ENCODE measurements at places on chromosomes 1 and 21.

DNA sequence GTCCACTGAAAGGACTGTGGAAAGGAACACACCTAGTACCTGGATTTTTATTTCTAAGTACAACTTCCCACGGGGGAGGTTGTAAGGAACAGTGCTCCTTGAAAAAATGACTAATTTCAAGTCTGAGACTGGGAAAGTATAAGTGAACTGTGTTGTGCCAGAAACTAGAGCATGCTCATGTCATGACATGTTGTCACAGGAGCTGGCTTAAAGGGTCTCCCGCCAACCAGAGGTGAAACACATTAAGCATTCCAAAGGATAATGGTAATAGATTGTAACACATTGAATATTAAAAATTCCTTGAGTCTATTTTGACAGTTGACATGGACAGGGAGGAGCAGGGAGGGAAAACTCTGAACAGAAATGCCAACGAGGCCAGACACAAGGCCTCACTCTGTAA lies 6.3 kb downstream of the ATP2B4 start:
- no peaks in the 10 kb centered on the region for H3K36me3 ChIP-seq
- no peak for DNase-seq
- no peak overlapping the region for H3K4me3 ChIP-seq
- no peaks in the 10 kb centered on the region for H3K27me3 ChIP-seq
- no peak overlapping the region for H3K27ac ChIP-seq

DNA sequence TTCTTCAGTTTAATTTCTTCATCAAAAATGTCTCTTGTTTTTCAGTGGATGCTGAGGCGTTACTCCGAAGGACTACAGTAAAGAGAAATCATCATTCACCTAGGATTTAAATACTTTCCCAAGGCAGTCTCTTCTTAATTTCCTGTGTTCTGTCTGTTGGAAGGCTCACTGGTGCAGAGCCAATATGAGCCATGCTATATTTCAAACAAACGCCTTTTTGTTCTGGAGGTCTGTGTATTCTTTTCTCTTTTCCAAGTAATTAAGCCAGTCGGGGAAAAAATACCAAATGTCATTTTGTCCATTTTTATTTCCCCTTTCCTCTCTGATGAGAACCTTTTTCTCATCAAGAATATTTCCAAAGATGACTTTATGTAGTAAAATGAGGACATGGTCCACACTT lies 206.5 kb downstream of the RWDD3 start:
- H3K27me3 ChIP-seq: no peaks in the 10 kb centered on the region
- H3K27ac ChIP-seq: no peak overlapping the region
- no peak for DNase-seq
- H3K36me3 ChIP-seq: no peaks in the 10 kb centered on the region
- no peaks in the 10 kb centered on the region for H3K4me1 ChIP-seq
- H3K4me3 ChIP-seq: no peak overlapping the region

GRCh38 chr1:185598332-185598731 lies 135.9 kb upstream of the HMCN1 start:
- H3K4me3 ChIP-seq: no peak overlapping the region
- H3K36me3 ChIP-seq: no peaks in the 10 kb centered on the region
- no peak overlapping the region for H3K27ac ChIP-seq
- H3K27me3 ChIP-seq: no peaks in the 10 kb centered on the region
- no peak for DNase-seq

DNA sequence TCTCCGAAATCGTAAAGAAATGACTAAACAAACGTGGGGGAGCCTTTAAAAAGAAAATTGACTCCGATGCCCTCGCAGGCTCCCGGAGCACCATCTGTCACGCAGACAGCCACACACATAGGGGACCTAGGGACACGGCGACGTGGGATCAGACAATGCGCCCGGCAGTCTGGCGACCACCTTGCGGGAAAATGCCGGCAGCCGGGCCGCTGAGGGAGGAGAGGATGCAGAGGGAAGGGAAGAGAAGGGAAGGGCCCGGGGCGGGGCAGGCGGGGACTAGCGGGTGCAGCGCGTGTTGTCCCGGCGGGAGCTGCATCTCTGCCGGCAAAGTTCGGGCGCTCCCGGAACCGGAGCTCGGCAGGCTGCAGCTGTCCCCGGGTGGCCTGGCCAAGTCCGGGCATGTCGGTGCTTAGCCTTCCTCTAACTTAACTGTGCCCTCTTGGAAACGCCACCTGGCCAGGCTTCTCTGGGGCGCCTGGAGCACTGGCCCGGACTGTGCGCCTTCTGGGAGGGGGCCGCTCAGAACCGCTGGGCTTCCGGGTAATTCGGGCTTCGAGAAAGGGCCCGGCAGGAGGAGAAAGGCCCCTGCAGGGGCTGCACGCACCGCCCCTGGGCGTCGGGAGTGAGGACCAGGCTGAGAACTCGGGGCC lies 1.8 kb downstream of the NHLH2 start:
- H3K4me3 ChIP-seq: peak overlapping the region; percentile 32
- H3K27me3 ChIP-seq: peaks cover 42% of the 10 kb centered on the region
- H3K27ac ChIP-seq: no peak overlapping the region
- no peaks in the 10 kb centered on the region for H3K4me1 ChIP-seq
- H3K36me3 ChIP-seq: no peaks in the 10 kb centered on the region
- no peak for DNase-seq

DNA sequence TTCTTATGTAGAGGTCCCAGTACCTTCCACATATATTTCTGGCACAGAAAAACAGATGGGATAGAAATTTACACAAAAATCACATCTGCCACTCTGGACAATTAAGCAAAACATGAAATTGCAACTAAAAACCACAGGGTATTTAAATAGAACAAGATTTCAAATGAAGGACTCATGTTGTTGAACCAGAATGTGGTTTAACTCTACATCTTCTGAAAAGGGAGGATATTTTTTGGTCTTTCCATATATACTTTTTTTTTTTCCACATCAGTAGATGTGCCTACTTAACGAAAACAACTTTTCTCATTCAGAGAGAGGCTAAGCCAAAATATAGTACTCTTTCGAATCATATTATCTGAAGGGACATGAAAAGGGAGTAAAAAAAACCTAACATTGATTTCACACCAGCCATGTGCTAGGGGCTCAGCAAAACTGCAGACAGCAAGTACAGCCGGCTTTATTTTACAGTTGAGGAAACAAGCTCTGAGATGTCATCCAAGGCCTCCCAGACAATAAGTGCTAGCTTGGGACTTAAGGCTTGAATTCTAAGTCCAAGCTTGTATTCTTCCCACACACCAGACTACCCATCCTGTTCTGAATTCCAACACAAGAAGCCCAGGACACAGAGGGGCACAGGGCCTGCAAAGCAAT lies 208.9 kb downstream of the PBX1 start:
- H3K27me3 ChIP-seq: no peaks in the 10 kb centered on the region
- H3K27ac ChIP-seq: no peak overlapping the region
- no peaks in the 10 kb centered on the region for H3K36me3 ChIP-seq
- no peak for DNase-seq
- no peak overlapping the region for H3K4me3 ChIP-seq

DNA sequence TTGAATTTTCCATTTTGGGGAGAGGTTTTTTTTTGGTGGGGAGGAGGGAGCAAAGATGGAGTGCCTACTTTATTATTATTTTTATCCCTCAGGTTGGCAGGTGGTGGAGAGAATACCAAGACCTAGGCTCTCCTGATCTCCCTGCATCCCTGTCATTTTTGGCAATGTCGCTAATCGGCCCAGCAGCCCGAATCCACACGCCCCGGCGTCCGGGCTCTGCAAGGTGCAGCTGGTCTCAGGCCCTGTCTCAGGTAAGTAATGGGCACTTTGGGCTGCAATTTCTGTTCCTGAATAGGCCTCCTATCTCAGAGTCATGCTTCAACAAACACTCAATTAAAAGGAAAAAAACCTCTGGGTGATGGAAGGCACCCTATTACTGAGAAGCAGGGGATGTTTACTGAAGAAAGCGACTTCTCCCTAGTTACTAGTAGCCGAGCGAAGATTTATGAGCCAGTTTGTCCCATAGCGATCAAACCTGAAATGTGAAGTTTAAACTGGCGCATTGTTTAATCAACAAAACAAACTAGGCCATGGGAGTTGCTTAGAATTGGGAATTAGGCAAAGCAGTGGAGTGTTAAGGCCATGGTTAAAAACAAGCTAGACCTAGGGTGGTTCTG lies 137.8 kb downstream of the RWDD3 start:
- DNase-seq: no peak
- no peaks in the 10 kb centered on the region for H3K27me3 ChIP-seq
- H3K4me3 ChIP-seq: no peak overlapping the region
- H3K27ac ChIP-seq: no peak overlapping the region
- H3K36me3 ChIP-seq: no peaks in the 10 kb centered on the region

- DNase-seq: no peak
- no peaks in the 10 kb centered on the region for H3K36me3 ChIP-seq
- no peaks in the 10 kb centered on the region for H3K4me1 ChIP-seq
- no peak overlapping the region for H3K27ac ChIP-seq
- no peak overlapping the region for H3K4me3 ChIP-seq
Measured at GRCh38 chr1:160238408-160238807, 23.9 kb downstream of the DCAF8 start.

DNA sequence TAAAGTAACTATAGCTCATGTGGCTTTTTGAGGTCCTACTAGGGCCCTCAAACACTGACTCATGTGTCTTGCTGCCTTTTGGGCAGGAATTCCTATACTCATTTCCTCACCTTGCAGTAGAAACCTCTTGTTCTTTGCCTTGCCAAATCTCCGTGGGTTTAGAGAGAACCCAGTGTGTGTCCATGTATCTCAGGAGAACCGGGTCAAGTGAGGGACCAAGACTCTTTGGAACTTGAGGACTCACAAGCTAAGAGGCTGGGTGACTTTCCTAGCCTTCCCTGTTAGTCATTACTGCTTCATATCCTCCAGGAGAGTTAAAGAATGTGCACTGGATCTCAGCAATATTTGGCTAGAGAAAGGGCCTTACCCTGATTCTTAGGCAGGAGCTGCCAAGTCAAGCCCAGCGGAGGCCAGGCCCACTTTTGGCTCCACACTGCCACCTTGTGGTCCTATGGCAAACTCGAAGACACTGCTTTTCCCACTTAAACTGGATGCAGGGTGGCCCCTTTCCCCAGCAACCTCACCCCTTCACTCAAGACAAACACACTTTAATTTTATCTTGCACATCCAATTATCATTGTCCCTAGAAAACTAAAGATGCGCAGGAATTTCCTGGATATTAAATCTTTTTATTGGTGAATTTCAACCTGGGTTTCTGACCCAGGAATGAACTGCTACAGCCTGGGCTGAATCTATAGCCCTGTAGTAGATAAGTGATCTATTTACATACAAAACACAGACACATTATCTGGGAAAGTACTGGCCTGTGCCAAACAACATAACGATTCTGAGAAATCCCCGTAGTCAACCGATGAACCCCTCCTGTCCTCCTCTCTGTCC lies 10.6 kb downstream of the AVPR1B start:
- no peak overlapping the region for H3K4me3 ChIP-seq
- H3K27ac ChIP-seq: no peak overlapping the region
- no peaks in the 10 kb centered on the region for H3K27me3 ChIP-seq

GRCh38 chr1:161182214-161182613 lies 4.9 kb upstream of the B4GALT3 start:
- H3K27me3 ChIP-seq: no peaks in the 10 kb centered on the region
- H3K36me3 ChIP-seq: no peaks in the 10 kb centered on the region
- H3K27ac ChIP-seq: peak overlapping the region; percentile 58
- no peak overlapping the region for H3K4me3 ChIP-seq
- DNase-seq: peak; percentile 39

- no peak overlapping the region for H3K4me3 ChIP-seq
- peaks cover 11% of the 10 kb centered on the region for H3K4me1 ChIP-seq
- H3K27me3 ChIP-seq: no peaks in the 10 kb centered on the region
- no peaks in the 10 kb centered on the region for H3K36me3 ChIP-seq
- H3K27ac ChIP-seq: no peak overlapping the region
Measured at GRCh38 chr21:42252778-42253340, 33.9 kb downstream of the ABCG1 start.

GRCh38 chr1:93093332-93094006 lies 14.4 kb downstream of the MTF2 start:
- no peaks in the 10 kb centered on the region for H3K27me3 ChIP-seq
- H3K36me3 ChIP-seq: no peaks in the 10 kb centered on the region
- no peak overlapping the region for H3K27ac ChIP-seq
- H3K4me1 ChIP-seq: no peaks in the 10 kb centered on the region
- no peak for DNase-seq

GRCh38 chr1:111334169-111334568 lies 43.5 kb downstream of the CHIA start:
- no peaks in the 10 kb centered on the region for H3K27me3 ChIP-seq
- no peaks in the 10 kb centered on the region for H3K36me3 ChIP-seq
- no peak overlapping the region for H3K4me3 ChIP-seq
- H3K4me1 ChIP-seq: no peaks in the 10 kb centered on the region

GRCh38 chr1:177817937-177818875 lies 151.7 kb downstream of the SEC16B start:
- no peak overlapping the region for H3K27ac ChIP-seq
- DNase-seq: no peak
- no peak overlapping the region for H3K4me3 ChIP-seq
- H3K36me3 ChIP-seq: no peaks in the 10 kb centered on the region

- peak overlapping the region; percentile 97 for H3K27ac ChIP-seq
- no peaks in the 10 kb centered on the region for H3K36me3 ChIP-seq
- no peaks in the 10 kb centered on the region for H3K27me3 ChIP-seq
- peak; percentile 55 for DNase-seq
- H3K4me3 ChIP-seq: peak overlapping the region; percentile 70
Measured at GRCh38 chr1:234605983-234606783, 3.8 kb downstream of the IRF2BP2 start.

- H3K36me3 ChIP-seq: no peaks in the 10 kb centered on the region
- DNase-seq: no peak
- H3K27ac ChIP-seq: no peak overlapping the region
- H3K4me1 ChIP-seq: no peaks in the 10 kb centered on the region
- H3K4me3 ChIP-seq: no peak overlapping the region
Measured at GRCh38 chr1:61357539-61357938, 275.2 kb downstream of the NFIA start.

- no peak overlapping the region for H3K4me3 ChIP-seq
- no peak for DNase-seq
Measured at GRCh38 chr1:40896482-40896881, 34.3 kb upstream of the CITED4 start.

GRCh38 chr1:238951809-238952208 lies 434.6 kb upstream of the CHRM3 start:
- no peak overlapping the region for H3K4me3 ChIP-seq
- H3K27me3 ChIP-seq: no peaks in the 10 kb centered on the region
- no peaks in the 10 kb centered on the region for H3K4me1 ChIP-seq
- H3K36me3 ChIP-seq: no peaks in the 10 kb centered on the region
- DNase-seq: no peak

DNA sequence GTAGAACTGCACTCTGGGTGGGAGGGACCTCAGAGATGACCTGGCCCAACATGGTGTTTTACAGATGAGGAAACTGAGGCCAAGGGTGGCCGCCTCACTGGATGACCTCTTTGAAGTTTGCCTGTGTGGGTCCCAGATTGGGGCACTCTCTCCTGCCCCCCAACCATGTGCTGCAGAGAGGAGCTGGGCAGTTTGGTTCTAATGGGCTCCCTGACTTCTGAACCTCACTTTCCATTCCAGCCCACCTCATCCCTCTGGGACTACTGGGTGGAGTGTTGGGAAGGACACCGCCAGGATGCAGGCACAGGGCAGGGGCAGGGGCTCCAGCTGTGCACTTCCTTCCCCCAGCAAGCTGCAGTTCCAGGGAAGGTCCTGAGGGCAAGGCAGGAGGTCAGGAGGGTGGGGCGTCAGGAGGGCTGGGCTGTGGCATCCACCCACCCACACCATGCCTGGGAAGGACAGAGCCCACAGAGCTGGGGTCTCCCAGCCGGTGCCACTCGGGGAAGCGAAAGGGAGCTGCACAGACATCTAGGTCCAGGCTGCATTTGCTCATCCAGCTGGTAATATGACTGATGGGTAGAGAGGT lies 10.3 kb upstream of the EPS8L3 start:
- no peaks in the 10 kb centered on the region for H3K27me3 ChIP-seq
- no peak overlapping the region for H3K4me3 ChIP-seq
- peaks cover 32% of the 10 kb centered on the region for H3K4me1 ChIP-seq
